PC-3 (cell line): ENCODE measurements at places on chromosomes 12 and 14. TPM values are rescaled to one million over a fixed set of nuclear protein-coding genes. Genes with fewer than 3 reads are reported as not detected.

SOAT2 gene
- total RNA-seq: 0.07 and 0.86 TPM in 2 replicates

CCDC88C gene
- 19.7 and 27.4 TPM in 2 replicates for total RNA-seq

SERPINA10 gene
- total RNA-seq: not detected in 2 replicates

ACSS3 gene
- total RNA-seq: not detected in 2 replicates

MFAP5 gene
- not detected in 2 replicates for total RNA-seq

MUCL1 gene
- total RNA-seq: not detected in 2 replicates

ZFYVE26 gene
- 20.0 and 21.1 TPM in 2 replicates for total RNA-seq

ADSS1 gene
- total RNA-seq: 7.9 and 8.8 TPM in 2 replicates

TMEM30B gene
- 70.6 and 85.3 TPM in 2 replicates for total RNA-seq

PLXNC1 gene
- 0.15 TPM in 1 of 2 replicates, not detected in the other for total RNA-seq

PSMB11 gene
- total RNA-seq: not detected in 2 replicates

MEG3 gene
- not detected in 2 replicates for total RNA-seq

TAMALIN gene
- total RNA-seq: 0.29 and 0.58 TPM in 2 replicates

SUOX gene
- total RNA-seq: 18.0 and 33.9 TPM in 2 replicates

CYP46A1 gene
- 0.52 and 1.2 TPM in 2 replicates for total RNA-seq

CATSPERB gene
- total RNA-seq: not detected in 2 replicates

PLEKHG7 gene
- not detected in 2 replicates for total RNA-seq

SERPINA12 gene
- not detected in 2 replicates for total RNA-seq

SLC6A15 gene
- total RNA-seq: not detected in 2 replicates

SLC17A8 gene
- total RNA-seq: not detected in 2 replicates

SLCO1B1 gene
- not detected in 2 replicates for total RNA-seq

POTEG gene
- 0.12 TPM in 1 of 2 replicates, not detected in the other for total RNA-seq

TTC9 gene
- 3.6 and 4.1 TPM in 2 replicates for total RNA-seq

B4GALNT1 gene
- 39.0 and 42.3 TPM in 2 replicates for total RNA-seq

TDRD9 gene
- 0.07 and 0.12 TPM in 2 replicates for total RNA-seq

HPD gene
- not detected in 2 replicates for total RNA-seq

SELPLG gene
- total RNA-seq: 0.63 and 0.73 TPM in 2 replicates

SYNDIG1L gene
- total RNA-seq: not detected in 2 replicates

TAOK3 gene
- total RNA-seq: 15.9 and 27.9 TPM in 2 replicates

IL26 gene
- not detected in 2 replicates for total RNA-seq

CELA1 gene
- not detected in 2 replicates for total RNA-seq

ASB8 gene
- total RNA-seq: 18.0 and 34.4 TPM in 2 replicates

SLC35F4 gene
- not detected in 2 replicates for total RNA-seq

EIF2S3B gene
- total RNA-seq: 0.63 and 0.95 TPM in 2 replicates

AHNAK2 gene
- 25.0 and 31.1 TPM in 2 replicates for total RNA-seq

TAS2R31 gene
- total RNA-seq: 0.55 and 0.75 TPM in 2 replicates

COX8C gene
- not detected in 2 replicates for total RNA-seq

GZMH gene
- total RNA-seq: not detected in 2 replicates

ASIC1 gene
- 6.0 and 6.3 TPM in 2 replicates for total RNA-seq

C1QL4 gene
- 5.3 and 6.9 TPM in 2 replicates for total RNA-seq

ANKS1B gene
- total RNA-seq: 0.07 and 0.98 TPM in 2 replicates

HRK gene
- total RNA-seq: 0.33 and 0.58 TPM in 2 replicates

DCN gene
- not detected in 2 replicates for total RNA-seq

FZD10 gene
- total RNA-seq: not detected in 2 replicates

RARG gene
- 62.0 and 73.5 TPM in 2 replicates for total RNA-seq

PPM1H gene
- 9.8 and 12.0 TPM in 2 replicates for total RNA-seq

APAF1 gene
- 8.5 and 10.1 TPM in 2 replicates for total RNA-seq

HOXC5 gene
- 0.26 and 0.29 TPM in 2 replicates for total RNA-seq

CLEC4C gene
- not detected in 2 replicates for total RNA-seq

RNF41 gene
- 43.9 and 52.1 TPM in 2 replicates for total RNA-seq

ANGEL1 gene
- 9.2 and 12.4 TPM in 2 replicates for total RNA-seq

TMEM63C gene
- total RNA-seq: 4.0 and 5.4 TPM in 2 replicates

MCRS1 gene
- total RNA-seq: 86.8 and 95.8 TPM in 2 replicates

TCL1B gene
- total RNA-seq: not detected in 2 replicates

BAG5 gene
- 28.1 and 33.0 TPM in 2 replicates for total RNA-seq

CDCA3 gene
- total RNA-seq: 52.1 and 92.0 TPM in 2 replicates
